ENCODE measurements at places on chromosomes 7 and 10.

GRCh38 chr10:131652438-131653139, 248.2 kb upstream of the PPP2R2D start:
- peaks cover 9% of the 10 kb centered on the region for H3K27me3 ChIP-seq
- H3K4me3 ChIP-seq = no peak overlapping the region
- no peak for DNase-seq
- no peaks in the 10 kb centered on the region for H3K36me3 ChIP-seq
- H3K27ac ChIP-seq = no peak overlapping the region

- no peak overlapping the region for H3K4me3 ChIP-seq
- peaks cover 2% of the 10 kb centered on the region for H3K36me3 ChIP-seq
- no peak for DNase-seq
- peaks cover 4% of the 10 kb centered on the region for H3K4me1 ChIP-seq
- H3K27me3 ChIP-seq = peaks cover 8% of the 10 kb centered on the region
- no peak overlapping the region for H3K27ac ChIP-seq
These were observed 119.4 kb downstream of the PTPRN2 start for GRCh38 chr7:158468181-158468580.

DNA sequence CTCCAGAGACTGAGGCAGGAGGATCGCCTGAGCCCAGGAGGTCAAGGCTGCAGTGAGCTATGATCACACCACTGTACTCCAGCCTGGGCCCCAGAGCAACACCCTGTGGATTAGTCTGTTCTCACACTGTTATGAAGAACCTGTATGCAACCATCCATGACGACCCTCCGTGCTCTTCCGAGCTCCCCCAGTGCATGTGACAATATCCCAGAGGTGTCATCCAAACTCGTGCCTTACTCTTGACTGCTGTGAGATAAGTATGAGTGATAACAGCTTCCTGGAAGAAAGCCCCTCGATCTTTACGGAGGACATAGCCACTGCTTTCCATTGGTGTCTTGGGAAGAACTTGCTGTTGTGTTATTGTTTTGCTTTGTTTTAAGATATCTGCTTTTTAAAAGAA, 591.9 kb downstream of the GALNT17 start:
- no peak overlapping the region for H3K27ac ChIP-seq
- DNase-seq = no peak
- H3K36me3 ChIP-seq = no peaks in the 10 kb centered on the region
- H3K4me3 ChIP-seq = no peak overlapping the region
- H3K27me3 ChIP-seq = no peaks in the 10 kb centered on the region

- no peaks in the 10 kb centered on the region for H3K36me3 ChIP-seq
- no peaks in the 10 kb centered on the region for H3K27me3 ChIP-seq
- no peak overlapping the region for H3K27ac ChIP-seq
- DNase-seq = no peak
These were observed 507.8 kb upstream of the MKI67 start for GRCh38 chr10:128633864-128634540.

DNA sequence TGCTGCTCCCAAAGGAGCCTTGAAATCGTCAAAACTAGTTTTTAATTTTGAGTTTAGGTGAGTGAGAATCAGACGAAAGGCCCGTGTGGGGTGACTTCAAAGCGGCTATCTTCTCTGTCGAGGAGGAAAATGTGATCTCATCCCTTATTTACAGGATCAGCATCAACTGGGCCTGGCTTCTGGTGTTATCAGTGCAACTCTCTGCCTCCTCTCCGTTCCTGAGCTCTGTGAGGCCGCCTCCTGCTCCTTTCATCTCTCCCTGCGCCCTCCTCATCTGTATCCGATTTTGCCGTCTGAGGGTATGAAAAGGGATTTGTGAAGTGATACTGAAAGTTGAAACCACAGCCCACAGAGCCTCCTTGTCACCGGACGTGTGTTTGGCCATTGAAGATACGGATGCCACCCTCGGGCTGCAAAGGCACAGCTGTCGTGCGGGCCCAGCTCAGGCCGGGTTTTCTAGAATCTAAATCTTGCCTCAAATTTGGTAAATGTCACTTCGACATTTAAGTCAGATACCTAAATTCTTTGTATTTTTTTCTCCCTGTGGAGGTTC, 408.7 kb upstream of the ADARB2 start:
- no peak overlapping the region for H3K4me3 ChIP-seq
- DNase-seq = no peak
- peaks cover 8% of the 10 kb centered on the region for H3K27me3 ChIP-seq
- H3K27ac ChIP-seq = no peak overlapping the region
- no peaks in the 10 kb centered on the region for H3K36me3 ChIP-seq
- H3K4me1 ChIP-seq = no peaks in the 10 kb centered on the region

Measured in memory B cell (primary cell).